ENCODE measurements at places on chromosomes 7 and 10.
A peak's percentile ranks its signal among the peaks of the same experiment; 100 is the strongest.

- no peak for DNase-seq
These were observed 739.6 kb downstream of the CCSER2 start for GRCh38 chr10:85067955-85068354.

DNA sequence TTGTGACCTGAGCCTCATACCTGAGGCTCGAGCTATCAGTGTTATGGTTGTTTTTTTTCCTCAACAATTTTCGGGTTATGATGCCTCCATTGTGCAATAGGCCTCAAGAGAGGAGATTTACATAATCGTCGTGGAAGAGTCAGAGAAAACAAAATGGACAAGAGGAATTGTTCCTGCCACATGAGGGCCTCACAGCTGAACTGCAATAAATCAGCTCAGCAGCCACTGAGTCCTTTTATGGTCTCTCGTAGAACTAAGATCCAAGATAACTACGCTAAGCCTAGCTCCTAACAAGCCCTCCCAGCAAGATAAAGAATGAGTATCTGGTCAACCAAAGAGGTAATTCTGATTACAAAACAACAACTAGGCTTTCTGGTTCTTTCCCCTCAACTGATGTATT is 336.8 kb downstream of the WDR11 start:
- DNase-seq, result peak; percentile 10

DNA sequence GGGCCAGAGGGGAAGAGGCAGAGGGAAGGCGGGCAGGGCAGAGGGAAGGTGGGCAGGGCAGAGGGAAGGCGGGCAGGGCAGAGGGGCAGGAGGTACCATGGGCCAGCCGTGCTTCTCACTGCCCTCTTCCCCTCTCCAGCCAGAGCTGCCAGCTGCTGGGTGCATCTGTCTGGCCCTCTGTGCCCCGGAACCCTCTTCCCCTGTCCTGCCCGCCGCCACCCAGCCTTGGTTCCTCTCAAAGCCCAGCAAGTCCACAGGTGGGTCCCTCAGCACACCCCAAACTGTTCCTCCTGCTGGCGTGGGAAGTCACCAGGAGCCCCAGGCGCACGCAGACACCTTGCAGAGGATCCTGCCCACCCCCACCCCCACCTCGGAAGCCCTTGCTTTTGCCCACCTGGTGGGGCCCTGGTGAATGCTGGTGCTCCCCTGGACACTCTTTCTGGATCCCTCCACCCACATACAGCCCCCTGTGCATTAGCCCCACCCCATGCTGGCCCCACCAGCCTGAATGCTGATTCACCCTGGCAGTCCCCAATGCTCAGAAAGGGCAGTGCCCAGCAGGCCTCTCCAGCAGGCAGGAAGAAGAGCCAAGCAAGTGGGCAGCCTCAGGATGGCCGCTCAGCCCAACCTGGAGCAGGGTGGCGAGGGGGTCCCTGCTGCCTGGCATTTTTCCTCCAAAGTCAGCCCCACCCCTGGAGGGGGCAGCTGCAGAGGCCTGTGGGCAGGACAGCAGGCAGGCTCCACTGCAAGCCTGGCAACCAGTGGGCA is 1.9 kb upstream of the PWWP2B start:
- DNase-seq, result no peak

DNA sequence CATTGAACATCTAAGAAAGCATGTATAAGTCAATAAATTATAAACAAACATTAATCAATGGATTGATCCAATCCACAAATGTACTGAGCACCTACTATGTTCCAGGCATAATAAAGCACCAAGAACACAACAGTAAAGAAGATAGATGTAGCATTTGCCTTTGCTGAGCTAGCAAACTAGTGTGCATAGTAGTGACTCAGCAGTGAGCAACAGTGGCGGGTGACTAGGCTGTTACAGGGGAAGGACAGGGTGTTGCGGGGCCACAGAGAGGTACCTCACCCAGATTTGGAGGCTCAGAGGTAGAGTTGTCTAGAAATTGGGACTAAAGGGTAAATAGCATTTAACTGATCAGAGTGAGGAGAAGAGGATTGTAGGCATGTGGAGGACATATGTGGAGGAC is 83.6 kb downstream of the NXPH1 start:
- DNase-seq, result no peak

DNA sequence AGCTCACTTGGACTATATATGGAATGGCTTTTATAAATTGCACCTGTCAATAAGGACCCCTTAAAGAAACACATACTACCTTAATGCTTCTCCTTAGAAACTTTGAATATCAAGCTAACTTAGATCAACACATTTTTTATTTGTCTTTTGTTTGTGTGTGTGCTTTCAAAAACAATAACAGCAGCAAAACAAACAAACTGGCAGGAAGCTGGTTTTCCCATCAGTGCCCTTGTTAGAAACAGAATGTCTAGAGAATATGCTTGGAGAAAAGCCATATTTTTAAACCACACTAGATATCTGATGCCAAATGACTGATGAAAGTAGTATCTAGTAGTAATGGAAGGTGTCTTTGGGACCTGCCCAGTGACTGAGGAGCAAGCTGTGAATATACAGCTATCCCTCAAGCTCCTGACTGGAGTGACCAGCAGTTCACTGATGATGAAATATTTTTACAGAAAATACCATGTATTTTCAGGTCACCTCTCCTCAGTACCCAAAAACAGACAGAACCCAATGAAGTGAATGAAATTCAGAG is 1.0 kb downstream of the PDE1C start:
- no peak for DNase-seq

DNA sequence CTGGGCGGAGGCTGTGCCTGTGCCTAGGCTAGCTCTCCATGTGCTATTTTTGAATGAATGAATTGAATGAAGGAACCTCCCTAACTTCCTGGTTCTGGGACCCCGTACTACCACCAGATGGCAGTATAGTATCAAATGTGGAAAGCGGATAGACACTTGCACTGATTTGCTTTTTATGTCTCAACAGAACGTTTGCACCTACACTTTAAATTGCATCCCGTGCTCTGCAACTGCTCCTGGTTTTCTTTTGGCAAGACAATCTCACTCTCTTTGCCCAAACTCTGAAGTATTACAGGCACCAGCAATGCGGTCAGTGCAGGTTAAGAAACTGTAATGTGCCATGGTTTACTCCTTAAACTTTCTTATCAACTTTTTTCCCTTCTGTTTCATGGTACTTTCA is 6.5 kb downstream of the FZD8 start:
- peak; percentile 41 for DNase-seq

DNA sequence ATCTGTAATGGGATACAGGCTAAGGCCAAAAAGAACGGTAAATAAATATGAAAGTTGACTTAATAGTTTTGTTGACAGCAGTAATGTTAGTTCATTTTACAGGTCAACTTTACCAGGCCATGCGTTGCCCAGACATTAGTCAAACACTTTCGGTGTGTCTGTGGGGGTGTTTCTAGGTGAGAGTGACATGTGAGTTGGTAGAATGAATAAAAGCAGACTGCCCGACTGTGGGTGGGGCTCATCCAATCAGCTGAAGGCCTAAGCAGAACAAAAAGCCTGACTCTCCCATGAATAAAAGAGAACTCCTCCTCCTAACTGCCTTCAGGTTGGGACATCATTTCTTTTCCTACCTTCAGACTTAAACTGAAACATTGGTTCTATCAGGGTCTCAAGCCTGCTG is 132.3 kb downstream of the MTPAP start:
- DNase-seq, result no peak

- no peak for DNase-seq
These were observed 32.1 kb upstream of the NMT2 start for GRCh38 chr10:15200626-15201025.

DNA sequence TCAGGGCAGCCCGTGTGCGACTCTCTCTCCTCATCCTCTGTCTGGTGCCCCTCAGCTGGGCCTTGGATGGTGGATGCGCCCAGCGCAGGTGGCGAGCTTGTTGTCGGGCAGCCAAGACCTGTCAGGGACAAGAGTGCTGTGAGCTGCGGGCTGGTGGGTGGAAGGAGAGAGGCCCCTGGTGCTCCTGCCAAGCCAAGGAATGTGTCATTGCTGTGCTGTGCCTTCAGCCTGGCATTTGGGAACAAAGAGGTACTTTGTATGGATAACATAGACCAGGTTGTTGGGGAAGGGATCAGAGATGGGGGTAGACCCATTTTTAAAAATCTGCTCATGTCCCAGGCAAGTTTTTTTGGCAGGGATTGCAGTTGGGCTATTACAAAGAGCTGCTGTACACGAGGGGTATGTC is 120.9 kb downstream of the PKD1L1 start:
- no peak for DNase-seq

- DNase-seq, result no peak
These were observed 62.6 kb downstream of the MEST start for GRCh38 chr7:130554481-130554880.

- DNase-seq, result no peak
These were observed 329.7 kb downstream of the PRPF18 start for GRCh38 chr10:13916384-13916947.

DNA sequence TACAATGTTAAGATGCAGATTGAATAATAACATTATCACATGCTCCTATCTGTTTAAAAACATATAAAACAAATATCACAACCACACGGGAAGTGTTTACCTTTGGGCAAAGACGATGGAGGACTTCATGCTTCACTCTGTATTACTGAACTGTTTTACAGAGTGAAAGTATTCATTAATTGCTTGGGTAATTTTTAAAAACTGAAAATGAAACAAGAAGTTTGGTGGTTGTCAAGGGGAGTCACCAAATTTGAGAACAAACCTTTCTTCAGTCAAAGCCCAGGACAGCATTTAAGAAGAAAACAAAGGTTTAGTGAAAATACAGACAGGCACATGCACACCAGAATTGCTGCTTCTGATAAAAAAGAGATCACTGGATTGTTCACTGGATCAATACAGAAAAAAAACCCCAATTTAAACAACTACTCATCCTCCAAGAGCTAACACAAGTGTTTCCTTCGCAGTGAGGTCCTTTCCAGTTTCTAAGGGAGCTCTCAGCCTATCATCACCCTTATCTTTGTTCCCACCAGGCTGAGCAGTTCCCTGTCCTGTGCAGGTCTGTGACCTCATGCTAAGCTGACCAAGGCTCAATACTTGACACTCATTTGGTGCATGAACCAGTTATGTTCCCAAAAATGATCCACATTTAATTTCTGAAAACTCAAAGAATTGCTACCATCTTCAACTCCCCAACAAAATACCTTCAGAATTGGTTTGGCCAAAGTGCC is 8.8 kb downstream of the PARP12 start:
- no peak for DNase-seq

All from prostate gland (tissue), 2 donors.